Daoy (cell line): ENCODE measurements at places on chromosomes 4 and X.

DNA sequence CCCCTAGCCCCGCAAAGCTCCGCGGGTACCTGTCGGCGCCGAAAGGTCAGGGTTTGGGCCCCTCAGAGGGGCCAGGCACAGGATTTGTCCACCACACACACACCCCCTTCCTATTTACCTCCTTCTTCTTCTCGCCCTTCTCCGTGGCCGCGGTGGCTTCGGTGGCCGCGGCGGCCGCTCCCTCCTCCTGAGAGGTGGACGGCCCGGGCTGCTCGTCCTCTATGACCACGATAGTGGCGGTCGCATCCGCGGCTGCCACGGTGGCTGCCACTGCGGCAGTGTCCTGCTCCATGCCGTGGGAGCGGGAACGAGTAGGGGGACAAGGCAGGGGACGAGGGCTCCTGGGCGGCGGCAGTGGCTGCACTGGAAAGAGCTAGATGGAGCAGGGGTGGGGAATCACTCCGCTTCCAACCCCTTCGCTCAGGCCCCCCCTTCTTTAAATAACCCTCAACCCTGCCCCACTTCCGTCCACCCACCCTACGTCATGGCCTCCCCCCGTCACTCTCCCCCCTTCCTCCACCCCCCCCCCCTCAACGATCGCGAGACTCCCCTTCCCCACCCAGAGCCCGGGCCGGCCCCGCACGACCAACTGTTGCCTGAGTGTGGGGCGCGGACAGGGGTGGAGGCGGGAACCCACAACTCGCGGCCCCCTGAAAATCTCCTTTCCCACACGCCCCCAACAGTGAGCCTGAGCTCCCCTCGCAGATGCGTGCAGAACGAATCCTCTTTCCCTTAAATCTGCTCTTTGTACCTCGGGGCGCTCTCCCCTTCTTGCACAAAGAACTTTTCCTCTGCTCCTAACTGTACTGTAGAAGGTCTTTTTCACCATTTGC, at the start of gene SMARCA1:
Gene SMARCA1 (minus strand): TSS at position 412 of the 833 bp plus-strand sequence. CDS start 120 bp downstream, at position 292.
- DNase-seq: peak; percentile 49

GRCh38 chr4:131644619-131645018, 1504.5 kb upstream of the PCDH10 start:
- peak; percentile 10 for DNase-seq

GRCh38 chr4:3388471-3389232, 53.1 kb upstream of the HGFAC start:
- peak; percentile 71 for DNase-seq

- no peak for DNase-seq
Observed at GRCh38 chr4:7591409-7592053, 156.8 kb upstream of the PSAPL1 start.

GRCh38 chr4:170089668-170090351, at the start of gene AADAT:
TSS of gene AADAT (minus strand) at chr4:170089956. CDS start at chr4:170089690, 266 bp downstream.
- DNase-seq: peak; percentile 70

GRCh38 chr4:5626913-5627312, 81.4 kb downstream of the EVC2 start:
- DNase-seq: no peak

DNA sequence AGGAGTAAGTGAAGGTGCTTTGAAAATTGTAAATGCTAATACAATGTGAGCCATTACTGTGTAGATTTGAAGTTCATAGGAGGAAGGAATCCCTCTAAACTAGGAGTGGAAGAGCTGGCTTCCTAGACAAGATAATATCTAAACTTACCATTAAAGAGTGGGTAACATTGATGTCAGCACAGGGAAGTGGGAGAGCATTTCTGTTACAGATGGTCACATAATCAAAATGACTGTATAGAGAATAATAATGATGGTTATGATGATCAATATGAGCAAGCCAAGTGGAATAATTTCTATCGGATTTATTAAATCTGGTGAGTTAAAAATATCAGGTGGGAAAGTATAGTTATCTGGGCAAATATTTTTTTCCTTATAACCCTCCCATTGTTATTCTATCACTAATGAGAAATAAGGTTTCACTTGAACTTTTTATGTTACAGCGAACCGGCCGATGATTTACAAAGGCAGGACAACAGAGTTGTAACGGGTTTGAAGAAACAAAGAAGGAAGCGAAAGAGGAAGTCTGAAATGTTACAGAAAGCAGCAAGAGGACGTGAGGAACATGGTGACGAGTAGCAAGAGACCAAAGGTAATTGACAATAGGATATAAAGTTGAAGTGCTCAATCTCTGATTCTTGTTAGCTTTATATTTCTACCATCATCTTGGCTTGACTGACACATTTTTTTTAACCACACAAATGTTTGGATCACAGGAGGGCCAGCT, 43.5 kb downstream of the FMR1NB start:
- DNase-seq: no peak

DNA sequence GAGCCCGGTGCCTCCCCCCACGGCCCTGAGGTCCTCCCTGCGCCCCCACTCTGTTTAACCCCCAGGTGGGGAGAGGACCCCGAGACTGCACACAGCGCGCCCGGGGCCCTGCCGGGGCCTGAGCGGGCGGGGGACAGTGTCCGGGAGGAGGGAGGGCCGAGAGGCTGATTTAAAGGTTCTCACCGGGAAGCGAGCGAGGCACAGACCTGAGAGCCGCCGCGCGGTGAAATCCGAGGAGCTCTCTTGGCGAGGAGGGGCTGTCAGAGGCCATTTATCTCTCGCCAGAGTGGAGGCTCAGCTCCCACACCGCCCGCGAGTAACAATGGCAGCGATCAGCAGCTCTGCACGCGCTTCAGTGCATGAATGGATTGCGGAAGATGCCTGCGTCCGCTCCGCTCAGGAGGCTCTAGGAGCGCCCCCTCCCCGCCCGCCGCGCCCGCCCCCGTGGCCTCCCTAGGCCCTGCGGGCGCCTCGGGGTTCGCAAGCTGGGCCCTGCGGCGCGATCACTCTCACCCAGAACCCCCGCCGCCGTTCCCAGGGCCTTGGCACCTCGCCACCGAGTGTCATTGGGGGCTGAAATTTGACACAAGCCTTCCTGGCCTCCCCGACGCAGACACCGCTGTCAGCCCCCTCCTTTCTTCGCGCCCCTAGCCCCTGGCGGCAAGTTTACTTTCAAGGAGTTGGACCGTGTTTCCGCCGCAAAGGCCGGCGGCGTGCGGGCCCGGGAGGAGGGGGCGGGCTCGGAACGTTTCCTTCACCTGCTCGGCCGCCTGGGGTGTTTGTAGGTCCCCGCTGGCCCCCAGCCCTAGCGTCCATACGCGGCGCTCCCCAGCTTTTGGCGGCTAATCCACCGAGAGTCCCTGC, 48.7 kb upstream of the BCOR start:
- DNase-seq: peak; percentile 42

GRCh38 chrX:112197840-112198239, 115.3 kb upstream of the TRPC5 start:
- DNase-seq: no peak

GRCh38 chrX:42934020-42934726, 156.2 kb upstream of the PPP1R2C start:
- no peak for DNase-seq

DNA sequence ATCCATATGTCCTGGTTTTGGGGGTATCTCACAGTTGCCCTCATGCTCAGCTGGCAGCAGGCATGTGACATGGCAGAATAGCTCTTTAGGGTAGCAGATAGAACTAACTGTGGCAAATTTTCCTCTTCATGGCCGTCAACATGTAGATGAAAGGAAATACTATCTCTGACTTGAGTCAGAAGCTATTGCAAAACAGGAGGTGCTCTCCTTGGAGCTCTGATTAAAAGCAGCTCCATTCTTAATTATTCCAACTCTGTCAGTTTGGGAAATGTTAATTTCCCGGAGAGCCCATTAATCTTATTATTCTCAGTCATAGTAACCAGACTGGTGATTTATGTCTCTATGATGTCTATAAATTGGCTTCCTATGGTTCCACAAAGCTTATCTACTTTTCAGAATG, 18.2 kb downstream of the IL13RA1 start:
- no peak for DNase-seq

GRCh38 chr4:25608644-25609043, 47.0 kb upstream of the SLC34A2 start:
- DNase-seq: no peak

GRCh38 chr4:13209600-13209999, 274.5 kb downstream of the RAB28 start:
- DNase-seq: no peak

- no peak for DNase-seq
Observed at GRCh38 chr4:126888968-126889367, 743.8 kb upstream of the INTU start.

GRCh38 chr4:15493411-15493810, 23.7 kb downstream of the CC2D2A start:
- DNase-seq: no peak

GRCh38 chr4:4852591-4853362, 6.7 kb upstream of the MSX1 start:
- DNase-seq: peak; percentile 66

DNA sequence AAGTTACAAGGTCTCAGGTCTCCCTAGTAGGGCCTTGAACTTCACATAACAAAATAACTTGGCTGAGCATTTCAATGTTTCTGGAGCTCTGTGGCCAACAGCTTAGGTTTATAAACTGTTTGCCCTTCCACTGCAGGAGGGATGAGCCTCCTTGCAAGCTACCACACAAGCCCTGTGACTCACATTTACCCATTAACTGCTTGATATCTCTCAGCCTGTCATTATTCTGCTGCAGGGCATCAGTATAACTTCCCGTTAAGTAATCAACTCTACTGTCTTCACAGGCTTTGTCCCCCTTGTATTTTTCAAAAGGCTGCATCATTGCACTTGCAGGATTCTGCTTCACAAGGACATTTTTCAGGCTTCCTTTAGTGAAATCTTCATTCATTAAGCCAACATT, 151.7 kb upstream of the CXCL13 start:
- no peak for DNase-seq

- DNase-seq: no peak
Observed at GRCh38 chr4:85086721-85087120, 120.2 kb upstream of the WDFY3 start.

- no peak for DNase-seq
Observed at GRCh38 chr4:87185146-87185870, 35.1 kb downstream of the KLHL8 start.

DNA sequence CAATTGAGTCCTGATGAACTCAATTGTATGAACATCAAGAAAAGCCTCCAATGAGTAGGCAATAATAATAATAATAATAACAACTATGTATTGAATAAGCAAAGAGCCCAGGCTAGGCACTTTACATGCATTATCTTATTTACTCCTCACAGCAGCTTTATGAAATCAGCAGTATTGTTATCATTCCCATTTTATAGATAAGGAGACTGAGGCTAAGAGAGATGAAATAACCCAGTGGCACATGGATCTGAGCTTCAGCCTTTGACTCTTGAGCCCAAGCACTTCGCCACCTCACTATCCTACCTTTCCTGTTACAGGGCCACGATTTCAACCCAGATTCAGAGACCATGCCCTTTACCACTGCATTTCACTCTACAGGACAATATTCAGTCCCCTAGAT, 3.2 kb downstream of the RAB33A start:
- DNase-seq: no peak

- DNase-seq: no peak
Observed at GRCh38 chrX:13357925-13358324, 38.1 kb upstream of the ATXN3L start.

DNA sequence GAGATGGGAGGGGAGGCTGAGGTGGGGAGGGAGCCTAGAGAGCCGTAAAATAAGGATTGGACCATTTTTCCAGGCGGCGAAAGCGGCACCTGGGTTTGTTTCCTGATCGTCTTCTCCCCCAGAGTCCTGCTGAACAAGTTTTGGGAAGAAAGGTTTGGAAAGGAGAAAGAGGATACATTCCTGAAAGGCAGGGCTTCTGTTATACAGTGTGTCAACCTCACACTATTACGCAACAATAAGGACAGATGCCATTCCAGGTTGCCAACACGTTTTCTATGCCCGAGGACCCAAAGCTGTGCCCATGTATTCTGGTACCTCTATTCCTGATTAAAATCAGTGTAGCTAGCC, 658 bp downstream of the SCOC start:
- DNase-seq: no peak

DNA sequence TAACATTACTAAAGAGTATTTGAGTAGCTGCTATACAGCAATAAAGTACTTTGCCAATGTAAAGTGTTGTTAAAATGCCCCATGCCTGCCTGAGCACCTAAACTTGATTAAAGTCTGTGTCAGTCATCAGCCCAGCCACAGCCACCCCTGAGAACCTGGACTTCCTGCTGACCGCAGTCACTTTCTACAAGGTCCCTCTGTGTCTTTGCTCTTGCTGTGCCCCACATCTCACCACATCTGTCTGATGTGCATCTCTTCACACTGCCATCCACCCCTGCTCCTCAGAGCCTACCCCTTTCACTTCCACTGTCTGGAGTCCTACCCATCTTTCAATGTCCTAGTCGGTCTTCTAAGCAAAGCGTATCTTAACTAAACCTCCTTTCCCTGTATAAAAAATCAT, 25.7 kb downstream of the ALPK1 start:
- DNase-seq: no peak

DNA sequence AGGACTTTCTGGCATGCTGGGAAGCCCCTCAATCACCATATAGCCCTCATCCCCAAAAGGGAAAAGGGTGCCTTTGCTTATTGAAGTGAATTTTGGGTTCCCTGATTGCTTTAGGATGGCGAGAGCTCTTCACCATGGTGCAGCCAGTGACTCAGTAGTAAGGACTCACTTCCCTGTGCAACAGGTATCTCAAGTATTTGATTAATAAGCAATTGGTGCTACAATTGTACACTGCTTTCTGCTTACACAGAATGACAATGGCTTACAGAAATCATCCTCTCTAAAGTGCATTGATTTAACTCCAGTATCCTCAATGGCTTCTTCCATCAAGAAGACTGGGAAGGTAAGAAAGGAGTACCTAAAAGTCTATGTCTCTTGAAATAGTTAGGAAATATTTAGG, 143.7 kb upstream of the SMIM10 start:
- no peak for DNase-seq

GRCh38 chrX:7146020-7146702, 1.4 kb upstream of the STS start:
- no peak for DNase-seq

- DNase-seq: no peak
Observed at GRCh38 chrX:9882669-9883446, 84.3 kb upstream of the CLDN34 start.

GRCh38 chr4:87114245-87115062, 106.0 kb downstream of the KLHL8 start:
- no peak for DNase-seq

DNA sequence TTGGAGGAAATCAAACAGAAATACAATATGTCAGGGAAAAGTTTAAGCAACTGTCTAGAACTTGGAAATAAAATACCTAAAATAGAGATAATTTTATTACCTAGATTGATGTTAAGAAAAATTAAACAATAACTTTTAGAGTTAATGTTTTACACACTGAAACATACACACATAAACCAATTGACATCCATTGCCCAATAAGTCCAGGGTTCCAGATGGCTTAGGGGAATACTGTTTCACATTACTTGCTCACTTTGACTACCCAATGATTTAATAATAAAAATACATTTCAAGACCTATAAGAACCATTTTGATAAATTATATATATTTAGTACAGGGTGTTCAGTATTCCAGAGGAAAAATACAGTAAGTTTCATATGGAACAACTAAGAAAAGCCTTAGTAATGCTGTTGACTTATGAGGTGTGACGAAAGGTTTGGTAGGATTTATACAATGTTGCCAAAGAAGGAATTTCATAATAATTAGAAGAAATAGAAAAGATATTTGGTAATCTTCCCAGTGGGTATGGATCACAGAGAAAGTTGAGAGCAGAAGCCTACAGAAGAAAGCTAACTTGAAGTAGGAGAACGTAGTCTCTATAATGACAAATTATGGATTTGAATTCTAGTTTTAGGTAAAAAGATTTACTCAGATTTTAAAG, 23.0 kb upstream of the UGT2B4 start:
- DNase-seq: no peak
